ENCODE measurements at places on chromosomes 5 and 9.

DNA sequence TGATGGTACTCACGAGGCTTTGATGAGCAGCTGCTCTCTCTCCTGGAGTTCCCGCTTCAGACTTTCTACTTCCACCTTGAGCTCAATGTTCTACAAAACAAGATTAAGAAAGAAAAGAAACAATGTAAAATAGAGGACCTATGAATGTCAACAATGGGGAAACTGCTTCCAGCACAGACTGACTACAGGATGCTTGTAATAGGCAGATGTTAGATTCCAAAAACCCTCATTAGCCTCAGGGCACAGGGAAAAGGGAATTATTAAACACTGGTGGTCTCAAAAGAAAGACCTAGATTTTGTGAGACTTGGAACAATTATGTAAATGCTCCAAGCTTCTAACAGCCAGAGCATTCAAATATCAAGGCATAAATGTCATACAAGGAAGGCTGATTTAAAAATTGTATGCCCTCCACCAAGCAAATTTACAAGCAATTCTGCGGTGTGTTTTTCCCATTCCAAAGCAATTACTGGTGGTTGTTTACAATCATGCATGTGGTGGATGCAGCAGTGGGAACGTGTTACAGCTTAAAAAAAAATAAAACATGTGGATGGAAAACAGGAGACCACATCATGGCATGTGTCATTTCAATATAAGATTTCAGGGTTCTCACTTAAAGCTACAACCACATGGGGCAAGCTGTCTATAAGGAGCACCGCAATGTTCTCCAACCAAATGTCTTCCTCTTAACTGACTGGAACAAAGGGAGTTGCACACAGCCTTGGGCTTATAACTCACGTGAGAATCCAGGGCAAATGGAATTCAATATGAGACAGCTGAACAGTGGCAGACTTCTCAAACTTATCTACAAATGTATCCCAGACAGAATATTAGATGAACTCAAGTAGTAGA lies 34.0 kb downstream of the CDK5RAP2 start:
- DNase-seq = no peak

GRCh38 chr5:158744680-158745079 lies 355.0 kb downstream of the EBF1 start:
- no peak for DNase-seq

- no peak for DNase-seq
Observed at GRCh38 chr9:6645355-6646292, at the start of gene GLDC. TSS of gene GLDC (minus strand) at chr9:6645729. CDS start at chr9:6645499, 230 bp downstream.

- DNase-seq = no peak
Observed at GRCh38 chr5:85278193-85278592, 893.5 kb upstream of the EDIL3 start.

- DNase-seq = no peak
Observed at GRCh38 chr9:79757881-79758669, 186.3 kb downstream of the TLE4 start.

DNA sequence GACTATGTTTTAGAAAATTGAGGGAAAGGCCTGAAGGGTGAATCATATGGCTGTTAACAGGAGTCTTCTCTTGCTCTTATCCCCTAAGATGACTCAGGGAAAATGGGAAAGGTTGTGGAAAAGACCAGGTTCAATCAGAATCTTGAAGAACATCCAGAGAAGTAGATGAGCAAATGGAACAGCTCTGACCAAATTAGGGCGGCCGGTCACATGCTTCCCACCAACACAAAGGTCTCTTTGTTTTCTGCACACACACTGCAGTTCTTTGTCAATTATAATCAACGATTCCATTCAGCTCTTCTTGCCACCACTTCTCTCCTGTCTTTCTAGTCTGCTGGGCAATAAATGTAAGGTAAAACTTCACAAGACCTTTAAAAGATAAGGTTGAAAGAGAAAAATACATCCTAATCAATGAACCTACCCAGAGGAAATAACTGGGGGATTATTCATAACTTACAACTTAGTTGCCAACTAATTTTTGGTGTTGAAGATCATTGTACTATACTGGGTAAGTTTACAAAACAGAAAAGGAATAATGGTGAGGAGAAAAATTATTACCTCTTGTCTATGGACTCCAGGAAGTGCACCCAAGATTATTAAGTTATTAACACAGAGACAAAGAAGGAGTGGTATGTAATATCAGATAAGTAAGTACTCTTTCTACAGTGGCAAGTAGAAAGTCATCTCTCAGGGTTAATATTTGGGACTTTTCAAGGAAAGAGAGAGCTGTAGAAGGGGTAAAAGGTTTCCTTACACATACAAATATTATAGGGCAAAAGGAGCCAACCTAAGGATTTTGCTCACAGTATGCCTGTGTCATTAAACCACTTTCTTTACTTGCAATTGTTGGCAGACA lies 441.9 kb upstream of the PIK3R1 start:
- DNase-seq = no peak

DNA sequence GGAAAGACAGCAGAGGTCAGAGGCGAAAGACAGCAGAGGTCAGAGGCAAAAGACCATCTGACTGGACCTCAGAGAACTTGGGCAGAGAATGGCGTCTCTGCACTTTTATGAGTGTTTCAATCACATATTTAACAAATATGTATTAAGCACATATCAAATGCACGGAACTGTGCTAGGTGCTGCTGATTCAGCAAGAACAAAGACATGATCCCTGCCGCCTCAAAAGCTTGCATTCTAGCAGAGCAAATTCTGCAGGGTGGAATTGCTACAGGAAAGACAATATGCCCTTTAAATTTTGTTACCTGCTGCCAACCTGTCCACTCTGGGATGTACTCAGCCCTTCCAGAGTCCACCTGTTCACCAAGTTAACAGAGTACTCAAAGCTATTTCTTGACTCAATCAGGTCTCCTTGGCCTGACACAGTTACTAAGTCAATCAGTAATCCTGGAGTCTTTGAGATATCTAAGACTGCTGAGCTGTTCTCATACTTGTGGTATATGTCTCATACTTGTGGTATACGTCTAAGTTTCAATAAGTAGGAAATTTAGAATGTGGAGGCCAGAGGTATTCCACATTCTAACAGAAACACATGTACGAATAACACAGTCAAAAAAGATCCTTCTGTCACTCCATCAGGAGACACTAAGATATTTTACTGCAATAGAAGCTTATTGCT lies 131.8 kb downstream of the GNAQ start:
- no peak for DNase-seq

- no peak for DNase-seq
Observed at GRCh38 chr9:131082774-131083512, 13.4 kb upstream of the AIF1L start.

- no peak for DNase-seq
Observed at GRCh38 chr5:60352992-60353599, 346.9 kb downstream of the DEPDC1B start.

DNA sequence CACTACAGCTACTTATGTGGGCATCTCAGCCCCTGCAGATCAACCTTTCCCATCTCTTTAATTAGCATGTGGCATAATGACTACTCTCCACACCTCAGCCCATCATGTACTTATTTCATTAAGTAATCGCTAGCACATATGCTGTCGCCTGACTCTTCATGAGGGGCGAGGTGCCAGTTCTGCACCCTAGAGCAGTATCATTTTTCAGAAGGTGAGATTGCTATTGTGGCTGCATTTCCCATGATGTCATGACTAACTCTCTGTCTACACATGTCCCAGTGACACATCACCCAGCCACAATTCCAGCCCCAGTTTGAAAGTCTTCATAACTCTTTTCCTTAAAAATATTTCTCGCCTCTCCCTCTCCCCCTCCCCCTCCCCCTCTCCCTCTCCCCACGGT lies 7.6 kb upstream of the F2RL1 start:
- DNase-seq = no peak

- no peak for DNase-seq
Observed at GRCh38 chr5:175195698-175196656, 248.0 kb downstream of the DRD1 start.

GRCh38 chr9:84123648-84124406 lies 143.2 kb downstream of the RMI1 start:
- no peak for DNase-seq

DNA sequence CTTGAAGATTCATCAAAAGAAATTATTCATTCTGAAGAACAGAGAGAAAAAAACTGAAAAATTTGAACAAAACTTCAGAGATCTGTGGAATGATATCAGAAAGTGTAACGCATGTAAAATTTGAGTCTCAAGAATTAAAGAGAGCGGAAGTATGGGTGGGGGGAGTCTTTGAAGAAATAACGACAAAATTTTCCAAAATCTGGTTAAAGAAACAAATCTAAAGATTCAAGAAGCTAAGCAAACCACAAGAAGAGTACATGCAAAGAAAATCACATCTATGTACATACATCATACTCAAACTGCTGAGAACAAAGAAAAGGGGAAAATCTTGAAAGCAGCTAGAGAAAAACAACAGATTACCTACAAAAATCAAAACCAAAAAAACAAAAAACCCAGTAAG lies 149.4 kb upstream of the TBCA start:
- no peak for DNase-seq

DNA sequence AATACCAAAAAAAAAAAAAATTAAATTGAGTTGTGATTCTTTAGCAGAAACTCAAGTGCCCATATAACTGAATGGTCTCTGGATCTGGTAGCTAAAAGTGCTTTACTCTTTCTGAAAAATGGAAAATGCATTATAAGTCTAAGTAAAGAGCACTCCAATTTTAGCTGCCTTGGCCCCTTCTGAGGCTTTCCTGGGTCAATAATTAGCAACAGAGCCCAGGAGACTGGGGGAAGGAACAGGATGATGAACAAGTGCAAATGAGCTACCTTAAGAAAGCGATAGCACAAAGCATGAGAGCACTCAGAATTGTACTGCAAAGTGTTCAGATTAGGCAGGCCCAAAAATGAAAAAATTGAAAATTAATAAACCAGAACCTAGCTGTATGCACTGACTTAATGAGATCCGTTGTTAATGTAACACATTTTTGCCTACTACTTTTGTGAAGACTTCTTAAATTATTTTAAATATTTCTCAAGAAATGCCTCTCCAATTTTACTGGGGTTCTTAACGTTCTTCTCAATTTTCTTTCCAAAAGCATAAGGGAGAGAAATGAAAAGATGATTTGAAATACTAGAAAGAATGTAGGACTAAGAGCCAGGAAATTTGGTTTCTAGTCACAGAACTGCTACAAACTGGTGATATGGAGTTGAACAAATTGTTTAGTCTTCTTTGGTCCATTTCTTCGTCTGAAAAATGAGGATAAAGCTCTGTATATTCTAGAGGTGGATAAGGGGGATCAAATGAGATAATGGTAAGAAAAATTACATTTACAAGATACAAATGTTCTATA lies 566.1 kb downstream of the PDE4D start:
- DNase-seq = no peak

GRCh38 chr9:19404283-19405075 lies 4.3 kb upstream of the ACER2 start:
- DNase-seq = no peak

DNA sequence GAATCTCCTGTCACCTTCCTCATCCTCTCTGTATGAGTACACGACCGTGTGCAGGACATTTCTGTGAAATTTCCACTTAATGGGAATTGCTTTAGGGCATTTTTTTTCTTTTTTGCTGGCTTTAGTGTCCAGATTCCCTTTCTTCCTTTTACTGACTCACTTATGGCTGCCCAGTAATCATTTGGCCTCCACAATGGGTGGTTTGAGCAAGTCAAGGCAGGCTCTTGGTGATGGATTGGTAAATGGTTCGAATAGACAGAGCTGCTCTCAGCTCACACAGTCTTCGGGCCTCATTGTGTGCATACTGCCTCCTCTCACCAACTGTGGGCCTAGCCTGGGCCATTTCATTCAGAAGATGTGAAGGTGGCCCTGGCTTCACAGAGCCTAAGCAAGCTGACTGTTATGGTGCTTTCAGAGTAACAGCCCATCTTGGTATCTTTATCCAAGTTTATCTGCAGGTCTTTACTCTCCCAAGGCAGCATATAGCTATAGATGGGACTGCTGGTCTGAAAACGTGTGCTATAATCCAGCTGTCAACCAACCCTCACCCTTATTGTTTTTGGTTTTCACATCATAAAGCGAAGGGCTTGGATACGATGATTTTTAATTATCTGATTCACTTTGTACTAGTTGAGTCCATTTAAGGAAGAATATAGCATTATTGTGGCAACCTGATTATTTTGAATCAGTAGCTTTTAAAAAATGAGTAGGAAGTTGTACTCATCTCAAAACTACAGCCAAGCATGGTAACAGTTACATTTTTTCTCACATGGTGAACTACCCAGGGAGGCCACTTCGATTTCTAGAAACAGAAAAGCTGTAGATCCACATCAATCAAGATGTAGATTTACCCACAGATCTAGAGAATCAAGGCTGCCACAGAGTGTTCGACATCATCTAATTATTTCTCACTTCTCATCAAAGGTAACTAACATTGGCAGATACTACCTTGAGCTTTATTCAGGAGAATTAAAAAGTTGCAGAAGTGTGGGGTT lies 50.4 kb upstream of the CKMT2 start:
- no peak for DNase-seq

DNA sequence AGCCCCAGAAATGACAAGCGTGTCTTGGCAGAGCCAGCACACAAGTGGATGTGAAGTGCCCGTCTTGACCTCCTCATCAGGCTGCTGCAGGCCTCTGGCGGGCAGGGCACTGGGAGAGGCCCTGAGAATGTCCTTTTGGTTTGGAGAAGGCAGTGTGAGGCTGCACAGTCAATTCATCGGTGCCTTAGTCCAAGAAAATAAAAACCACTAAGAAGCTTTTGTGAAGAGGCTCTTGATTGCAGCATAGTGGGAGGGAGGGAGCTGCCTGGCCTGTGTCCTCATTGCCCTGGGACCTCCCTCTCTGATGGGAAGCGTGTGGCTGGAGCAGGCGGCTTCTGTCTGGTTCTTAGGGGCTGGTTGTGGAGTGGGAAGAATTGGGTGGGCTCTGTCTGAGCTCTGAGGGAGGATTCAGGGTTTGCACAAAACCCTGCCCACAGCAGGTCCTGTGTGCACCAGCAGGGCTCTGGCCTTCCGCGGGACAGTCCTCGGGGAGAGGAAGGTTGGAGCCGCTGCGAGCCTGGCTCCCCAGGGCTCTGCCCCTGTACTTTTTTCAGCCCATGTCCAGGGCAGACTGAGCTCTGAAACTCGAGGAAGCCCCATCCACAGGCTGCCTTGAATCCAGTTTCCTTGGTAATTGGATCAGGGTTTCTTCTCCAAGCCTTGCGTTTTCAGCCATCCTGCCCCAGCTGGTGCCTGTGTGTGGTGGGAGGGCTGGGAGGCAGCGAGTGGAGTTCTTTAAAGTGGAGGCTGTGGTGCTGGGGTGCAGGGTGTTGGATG lies 1.1 kb downstream of the HRCT1 start:
- DNase-seq = no peak

DNA sequence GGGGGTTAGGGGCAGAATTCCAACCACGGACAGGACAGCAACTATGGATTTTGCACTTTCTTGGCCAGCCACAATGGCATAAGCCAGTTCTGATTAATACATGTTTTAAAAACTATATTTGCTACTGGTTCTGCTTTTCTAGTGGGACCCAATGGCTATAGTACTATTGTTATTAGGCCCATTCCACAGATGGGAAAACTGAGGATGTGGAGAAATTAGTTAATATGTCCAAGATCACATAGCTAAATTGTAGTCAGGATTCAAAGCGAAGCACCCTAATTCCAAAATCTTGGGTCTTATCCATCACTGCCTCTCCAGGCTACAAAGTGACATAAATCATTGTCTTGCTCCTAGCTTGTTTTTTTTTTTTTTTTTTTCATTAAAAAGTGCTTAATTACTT lies 133.9 kb downstream of the PJA2 start:
- no peak for DNase-seq

- no peak for DNase-seq
Observed at GRCh38 chr5:31113666-31114350, 79.7 kb upstream of the CDH6 start.

- no peak for DNase-seq
Observed at GRCh38 chr5:135026645-135027265, 7.3 kb downstream of the PITX1 start.

- no peak for DNase-seq
Observed at GRCh38 chr5:98938464-98938863, 9.7 kb upstream of the CHD1 start.

GRCh38 chr5:172356527-172356926 lies 73.0 kb upstream of the UBTD2 start:
- DNase-seq = no peak

All from left renal pelvis (tissue), 4 donors.